ENCODE measurements at places on chromosomes 6 and 20.
A peak's percentile ranks its signal among the peaks of the same experiment; 100 is the strongest.

DNA sequence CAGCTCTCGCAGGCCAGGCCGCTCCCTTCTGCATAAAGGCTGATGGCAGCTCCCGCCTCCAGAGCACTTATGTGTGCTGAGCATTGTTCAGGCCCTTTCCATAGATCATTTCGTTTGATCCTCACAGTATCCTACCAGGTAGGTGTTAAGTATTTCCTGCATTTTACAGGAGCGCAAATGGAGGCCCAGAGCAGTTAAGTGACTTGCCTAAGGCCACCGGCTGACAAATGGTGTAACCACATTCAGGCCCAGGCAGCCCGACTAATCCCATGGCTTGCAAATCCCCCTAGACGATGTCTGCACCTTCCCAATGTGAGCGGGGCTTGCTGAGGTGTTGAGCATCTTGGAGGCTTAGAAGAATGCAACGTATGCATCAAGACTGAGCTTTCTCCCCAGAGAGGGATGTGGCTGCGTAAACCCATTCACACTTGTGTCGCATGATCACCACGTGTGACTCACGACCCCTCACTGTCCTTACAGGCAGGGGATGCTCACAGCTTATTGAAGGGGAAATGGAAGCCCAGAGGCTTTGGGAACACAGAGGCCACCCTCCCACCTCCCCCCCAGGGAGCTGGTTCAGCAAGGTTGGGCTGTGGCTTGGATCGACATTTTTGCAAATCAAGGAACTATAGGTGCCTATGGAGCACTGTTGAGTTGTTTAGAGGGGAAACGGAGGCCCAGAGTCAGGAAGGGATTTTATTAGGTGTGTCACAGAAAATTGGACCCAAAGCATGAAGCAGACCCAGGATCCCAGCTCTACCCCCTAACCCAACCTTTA is 7.0 kb downstream of the BPIFB2 start:
- no peak for DNase-seq

- no peak for DNase-seq
These were observed 41.2 kb upstream of the NHSL1 start for GRCh38 chr6:138540468-138540867.

DNA sequence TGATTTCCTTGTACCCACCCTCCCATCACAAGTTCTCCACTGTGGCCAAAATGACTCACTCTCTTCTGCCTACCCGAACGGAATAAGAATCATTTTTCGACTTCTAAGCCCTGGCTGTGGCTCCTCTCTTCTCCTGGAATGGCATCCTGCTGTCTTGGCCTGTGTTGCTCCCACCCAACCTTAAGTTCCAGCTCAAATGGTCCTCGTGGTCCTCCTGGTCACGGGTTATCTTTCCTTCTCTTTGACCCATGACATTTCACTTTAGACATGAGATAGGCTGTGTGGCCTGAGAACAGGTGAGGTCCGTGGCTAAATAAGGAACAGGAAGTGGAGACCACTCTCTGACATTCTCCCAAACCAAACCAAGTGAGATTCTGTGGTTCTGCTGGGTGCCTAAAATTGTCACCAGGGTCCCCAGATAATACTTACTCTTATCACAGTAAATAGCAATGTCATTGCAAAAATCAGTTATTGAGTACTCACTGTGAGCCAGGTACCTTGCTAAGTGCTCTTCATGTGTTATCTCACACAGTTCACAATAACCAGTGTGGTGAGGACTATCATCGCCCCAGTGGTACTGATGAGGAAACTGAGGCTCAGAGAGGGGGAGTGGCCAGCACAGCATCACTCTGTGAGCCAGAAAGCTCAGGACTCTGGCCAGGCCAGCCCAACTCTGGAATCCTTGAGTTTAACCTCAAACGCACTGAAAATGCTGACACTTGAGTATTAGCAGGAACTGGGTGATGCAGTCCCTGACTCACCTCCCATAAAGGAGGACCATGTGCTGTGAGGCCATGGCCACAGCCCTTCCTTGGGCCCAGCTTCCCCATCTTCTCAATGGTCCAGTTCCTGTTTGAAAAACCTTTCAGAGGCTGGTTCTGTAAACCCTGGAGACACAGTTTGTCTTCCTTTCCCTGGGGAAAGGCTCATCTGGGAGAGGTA is 74.8 kb upstream of the SIRPA start:
- DNase-seq, result no peak

- DNase-seq, result no peak
These were observed 182.8 kb downstream of the SLC16A10 start for GRCh38 chr6:111270121-111270520.

DNA sequence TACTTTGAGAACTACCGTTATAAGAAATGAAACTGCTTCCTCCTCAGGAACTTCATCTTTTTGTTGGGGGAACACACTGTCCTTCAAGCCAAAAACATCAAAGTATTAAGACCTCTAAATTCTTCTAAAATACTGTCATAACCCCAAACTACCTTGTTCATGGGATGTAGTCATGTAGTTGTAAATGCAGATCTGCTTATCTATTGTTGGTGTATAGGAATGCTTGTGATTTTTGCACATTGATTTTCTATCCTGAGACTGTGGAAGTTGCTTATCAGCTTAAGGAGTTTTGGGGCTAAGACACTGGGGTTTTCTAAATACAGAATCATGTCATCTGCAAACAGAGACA is 282.9 kb upstream of the RUNX2 start:
- DNase-seq, result no peak

DNA sequence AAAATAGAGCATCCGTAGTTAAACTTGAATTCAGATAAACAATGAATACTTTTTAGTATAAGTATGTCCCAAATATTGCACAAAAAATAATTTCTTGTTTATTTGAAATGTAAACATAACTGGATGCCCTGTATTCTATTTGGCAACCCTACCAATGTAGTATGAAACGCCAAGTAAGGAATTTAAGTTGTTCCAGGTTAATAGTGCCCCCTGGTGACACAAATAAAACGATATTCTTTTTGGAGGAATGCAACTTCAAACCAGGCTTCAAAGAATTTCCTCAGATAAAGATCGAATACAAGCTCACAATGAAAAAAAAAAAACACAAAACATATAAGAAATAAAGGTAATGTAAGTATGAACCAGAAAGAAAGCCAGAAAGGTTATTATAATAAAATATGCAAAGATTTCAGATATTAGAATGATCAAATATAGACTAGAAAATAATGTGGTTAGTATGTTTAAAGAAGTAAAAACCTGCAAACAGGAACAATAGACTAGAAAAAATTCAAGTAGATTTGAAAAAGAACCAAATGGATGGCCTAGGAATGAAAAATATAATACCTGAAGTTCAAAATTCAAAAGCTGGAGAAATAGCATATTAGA is 18.4 kb upstream of the AKAP7 start:
- no peak for DNase-seq

DNA sequence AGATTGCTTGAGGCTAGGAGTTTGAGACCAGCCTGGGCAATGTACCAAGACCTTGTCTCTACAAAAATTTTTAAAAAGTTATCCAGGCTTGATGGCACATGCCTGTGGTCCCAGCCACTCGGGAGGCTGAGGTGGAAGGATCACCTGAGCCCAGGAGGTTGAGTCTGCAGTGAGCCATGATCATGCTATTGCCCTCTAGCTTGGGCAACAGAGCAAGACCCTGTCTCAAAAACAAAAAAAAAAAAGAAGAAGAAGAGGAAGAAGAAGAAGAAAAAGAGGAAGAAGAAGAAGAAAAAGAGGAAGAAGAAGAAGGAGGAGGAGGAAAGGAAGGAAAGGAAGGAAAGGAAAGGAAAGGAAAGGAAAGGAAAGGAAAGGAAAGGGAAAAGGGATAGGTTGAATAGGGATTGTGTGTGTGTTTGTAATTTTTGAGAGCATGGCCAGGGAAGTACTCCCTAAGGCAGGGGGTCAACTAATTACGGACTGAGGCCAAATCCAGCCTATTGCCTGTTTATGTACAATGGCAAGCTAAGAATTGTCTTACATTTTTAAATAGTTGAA is 43.0 kb upstream of the ZNF217 start:
- DNase-seq, result no peak

GRCh38 chr6:144296973-144297372 is 11.8 kb downstream of the UTRN start:
- DNase-seq, result no peak

GRCh38 chr6:130677312-130677711 is 149.9 kb upstream of the SMLR1 start:
- DNase-seq, result no peak

- DNase-seq, result peak; percentile 55
These were observed 417 bp downstream of the NFATC2 start for GRCh38 chr20:51542033-51542570.

- no peak for DNase-seq
These were observed 35.3 kb downstream of the RALGAPA2 start for GRCh38 chr20:20677186-20677585.

DNA sequence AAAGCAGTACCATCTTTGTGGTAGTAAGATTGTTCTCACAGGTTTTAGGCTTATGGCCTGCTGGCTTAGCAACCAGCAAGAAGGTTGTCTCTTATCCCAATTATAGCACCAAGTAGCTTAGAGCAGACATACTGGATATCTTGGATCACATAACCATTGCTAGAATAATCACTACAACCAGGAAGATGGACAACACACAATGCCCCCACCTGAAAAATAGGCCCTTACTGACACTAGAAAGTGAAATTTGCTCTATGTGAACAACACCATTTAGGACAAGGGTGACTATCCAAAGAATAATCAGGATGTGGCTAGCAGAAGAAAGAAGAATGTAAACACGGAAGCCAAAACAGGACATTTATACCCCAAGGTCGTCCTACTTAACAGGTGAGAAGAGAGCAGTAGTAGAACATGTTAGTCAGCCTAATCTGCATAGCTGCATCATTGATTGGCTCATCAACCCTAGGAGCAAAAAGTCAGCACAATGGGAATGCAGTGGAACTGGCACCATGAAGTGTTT is 172.7 kb upstream of the MARCKS start:
- no peak for DNase-seq

- no peak for DNase-seq
These were observed 21.7 kb upstream of the SENP6 start for GRCh38 chr6:75579951-75580350.

DNA sequence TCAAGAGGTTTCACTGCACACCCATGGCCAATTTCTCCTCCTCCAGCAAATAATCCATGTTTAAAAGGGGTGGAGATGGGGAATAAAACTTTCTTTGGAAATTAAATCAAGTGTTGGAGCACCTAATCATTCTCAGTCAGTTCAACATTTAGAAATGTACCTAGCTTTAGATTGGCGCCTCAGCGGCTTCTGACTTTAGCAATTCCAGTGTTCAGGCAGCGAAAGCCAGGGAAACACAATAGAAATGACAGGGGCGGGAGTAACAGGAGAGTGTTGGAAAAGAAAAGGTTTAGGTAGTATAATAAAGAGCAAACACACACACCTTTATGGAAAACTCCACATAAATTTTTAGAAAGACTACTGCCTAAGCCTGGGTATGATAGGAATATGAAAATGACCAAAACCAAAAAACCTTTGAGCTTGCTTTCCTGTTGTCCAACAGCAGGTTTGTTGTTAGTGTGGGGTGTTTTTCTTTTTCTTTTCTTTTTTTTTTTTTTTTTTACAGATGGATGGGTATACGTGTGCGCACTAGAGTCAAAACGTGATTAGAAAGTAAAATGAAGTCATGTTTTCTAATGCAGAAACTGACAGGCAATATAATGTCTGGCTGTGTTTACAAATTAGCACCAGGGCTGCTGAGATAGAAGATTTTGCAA is 7.7 kb downstream of the TFAP2A start:
- no peak for DNase-seq

DNA sequence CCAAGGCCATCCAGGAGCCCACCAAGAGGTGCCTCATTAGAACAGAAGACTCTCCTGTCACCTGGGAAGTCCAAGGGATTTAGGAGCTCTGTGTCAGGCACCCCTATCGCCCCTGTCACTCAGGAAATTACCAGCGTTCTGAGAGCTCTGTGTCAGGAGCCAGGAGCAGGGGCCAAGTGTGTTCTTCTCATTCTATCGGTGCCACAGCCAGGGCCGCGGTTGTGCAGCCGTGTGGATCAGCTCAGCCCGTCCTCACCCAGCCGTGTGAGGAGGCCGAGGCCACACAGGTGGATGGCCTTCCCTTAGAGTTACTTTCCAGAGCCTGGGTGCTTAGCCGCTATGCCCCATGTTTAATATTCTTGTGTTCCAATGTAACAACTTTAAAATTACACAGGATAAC is 9.8 kb downstream of the MTG2 start:
- DNase-seq, result no peak

- DNase-seq, result no peak
These were observed 58.5 kb downstream of the PCNA start for GRCh38 chr20:5061213-5061612.

GRCh38 chr20:44858606-44859360 is 26.7 kb upstream of the YWHAB start:
- DNase-seq, result peak; percentile 12

DNA sequence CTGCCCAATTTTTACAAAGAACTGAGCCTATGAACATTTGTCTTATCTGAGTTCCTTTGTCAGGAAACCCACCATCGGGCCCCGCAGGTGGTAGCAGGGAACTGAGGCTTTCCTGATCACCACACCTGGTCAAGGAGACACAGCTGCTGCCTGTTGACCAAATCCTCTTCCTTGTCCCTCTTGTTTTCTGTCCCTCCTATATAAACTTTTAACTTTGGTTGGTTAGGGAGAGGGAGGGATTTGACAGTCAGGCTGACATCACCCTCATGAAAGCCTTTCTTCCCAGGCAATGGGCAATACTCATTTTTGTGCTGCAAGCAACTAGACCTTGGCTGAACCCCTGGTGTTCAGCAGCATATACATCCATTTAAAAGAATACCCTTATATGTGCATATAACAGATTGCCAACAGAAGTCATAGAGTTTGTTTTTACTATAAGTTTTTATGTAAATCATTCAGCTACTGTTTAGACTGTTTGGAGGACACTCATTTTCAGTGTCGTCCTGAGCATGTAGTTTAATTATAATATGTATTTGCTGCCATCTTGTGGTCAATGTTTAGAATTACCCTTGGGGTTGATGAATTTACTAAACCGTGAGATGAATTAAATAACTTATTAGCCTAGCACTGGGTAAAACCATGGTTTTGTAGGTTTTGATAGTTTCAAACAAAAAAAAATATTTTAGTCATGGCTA is 17.0 kb downstream of the CRISP1 start:
- DNase-seq, result no peak

DNA sequence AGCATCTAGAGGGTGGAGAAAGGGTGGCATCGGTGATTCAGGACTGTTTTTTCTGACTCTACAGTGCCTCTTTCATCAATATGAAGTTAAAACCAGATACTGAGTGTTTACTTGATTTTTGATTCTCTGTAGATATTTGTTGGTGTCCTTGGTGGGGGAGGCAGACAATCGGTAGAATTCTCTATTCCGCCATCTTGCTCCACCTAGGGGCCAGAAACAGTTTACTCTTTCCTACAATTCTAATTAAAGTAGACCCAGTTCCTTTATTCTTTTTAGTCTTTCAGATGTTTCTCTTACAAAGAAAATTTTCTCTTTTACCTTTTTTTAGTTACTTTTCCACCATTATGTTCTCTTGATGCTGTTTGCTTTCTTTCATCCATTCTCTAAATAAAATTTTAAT is 162.1 kb upstream of the RAB32 start:
- DNase-seq, result no peak
